Panc1 (cell line): ENCODE measurements at places on chromosomes 5 and 9.

DNA sequence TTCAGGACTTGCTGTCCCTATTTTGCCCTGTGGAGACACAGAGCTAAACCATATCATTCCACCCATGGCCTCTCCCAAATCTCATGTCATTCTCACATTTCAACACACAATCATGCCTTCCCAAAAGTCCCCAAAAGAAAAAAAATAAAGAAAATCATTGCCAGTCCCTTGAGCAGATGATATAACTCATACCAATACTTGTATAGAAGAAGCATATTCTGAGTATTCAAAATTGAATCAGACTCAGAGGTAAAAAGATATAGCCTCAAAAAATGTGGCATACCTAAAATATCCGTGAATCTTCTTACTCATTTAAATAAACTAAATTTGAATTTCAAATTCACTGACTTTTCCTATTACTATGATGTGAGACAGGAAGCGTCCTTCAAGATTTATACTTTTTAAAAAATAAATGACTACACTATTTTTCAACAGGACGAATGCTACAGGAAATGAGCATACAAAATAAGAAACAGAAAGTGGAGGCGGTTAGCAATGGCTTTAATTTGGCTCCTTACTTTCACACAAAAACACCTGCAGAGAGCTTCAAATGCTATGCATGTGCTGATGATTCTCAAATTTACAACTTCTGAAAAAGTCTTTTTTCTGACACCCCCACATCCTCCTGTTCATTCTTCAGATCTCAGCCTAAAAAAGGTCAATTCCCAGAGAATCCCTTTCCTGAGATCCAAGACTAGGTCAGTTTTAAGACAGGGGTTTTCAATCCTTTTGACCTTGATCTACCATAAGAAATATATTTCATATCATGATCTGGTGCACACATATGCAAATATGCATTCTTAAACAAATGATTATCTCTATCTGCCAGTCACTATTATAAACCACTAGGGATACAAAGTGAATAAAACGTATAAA, 39.6 kb upstream of the DMXL1 start:
- no peak for DNase-seq

- no peak for DNase-seq
These were observed 102.4 kb downstream of the CAMK4 start for GRCh38 chr5:111326551-111326950.

- no peak for DNase-seq
These were observed 8.5 kb downstream of the NOP16 start for GRCh38 chr5:176379881-176380280.

DNA sequence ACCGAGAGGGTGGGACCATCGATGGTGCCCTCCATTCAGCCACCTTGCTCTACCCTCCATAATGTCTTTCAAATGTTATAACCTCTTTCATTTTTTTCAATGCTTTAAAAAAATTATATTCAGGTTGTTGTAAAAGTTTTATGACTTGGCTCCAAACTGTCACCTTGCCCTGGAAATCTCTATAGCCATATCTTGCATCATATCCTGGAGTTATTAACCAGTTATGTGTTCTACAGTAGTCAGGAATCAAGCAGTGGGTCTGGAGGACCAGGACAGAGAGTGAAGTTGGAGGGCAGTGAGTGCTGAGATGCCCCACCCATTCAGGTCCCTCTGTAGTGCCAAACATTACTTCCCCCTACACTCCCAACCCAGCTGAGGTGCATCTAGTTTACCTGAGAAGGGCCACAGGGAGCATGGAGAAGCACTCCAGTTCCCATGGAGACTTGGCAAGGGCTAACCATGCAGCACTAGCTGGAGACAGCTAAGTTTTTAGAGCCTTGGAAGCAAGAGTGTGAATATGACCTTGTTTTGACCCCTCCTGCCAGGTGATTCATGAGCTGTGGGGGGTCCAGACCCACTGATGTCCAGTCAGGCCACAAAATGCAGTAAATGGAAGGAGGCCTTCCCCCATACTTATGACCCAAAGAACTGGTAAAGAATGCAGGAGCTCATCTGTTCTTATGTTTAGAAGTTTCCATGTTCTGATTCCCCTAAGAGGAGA, 5.5 kb downstream of the IFNA8 start:
- no peak for DNase-seq

GRCh38 chr5:132764051-132764450, 13.0 kb downstream of the SEPTIN8 start:
- no peak for DNase-seq

DNA sequence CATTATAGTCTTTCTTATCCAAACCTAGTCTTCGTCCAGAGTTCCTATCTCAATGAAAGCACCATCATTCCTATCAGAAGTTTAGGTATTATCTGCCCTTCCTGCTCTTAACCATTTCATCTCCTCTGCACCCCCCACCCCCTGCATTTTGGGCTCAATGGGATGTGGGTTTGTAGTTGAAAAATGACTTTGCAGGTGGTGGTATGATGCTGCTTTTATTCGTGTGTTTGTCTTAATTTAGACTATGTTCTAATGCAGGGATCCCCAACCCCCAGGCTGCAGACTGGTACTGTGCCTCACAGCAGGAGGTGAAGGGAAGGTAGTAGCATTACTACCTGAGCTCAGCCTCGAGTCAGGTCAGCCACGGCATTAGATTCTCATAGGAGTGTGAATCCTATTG, 49.4 kb upstream of the ZNF608 start:
- no peak for DNase-seq
